T-helper 2 cell (primary cell): ENCODE measurements at places on chromosomes 1 and 21.

GRCh38 chr1:205354259-205355074, 2.3 kb downstream of the KLHDC8A start:
- DNase-seq = peak; percentile 24

DNA sequence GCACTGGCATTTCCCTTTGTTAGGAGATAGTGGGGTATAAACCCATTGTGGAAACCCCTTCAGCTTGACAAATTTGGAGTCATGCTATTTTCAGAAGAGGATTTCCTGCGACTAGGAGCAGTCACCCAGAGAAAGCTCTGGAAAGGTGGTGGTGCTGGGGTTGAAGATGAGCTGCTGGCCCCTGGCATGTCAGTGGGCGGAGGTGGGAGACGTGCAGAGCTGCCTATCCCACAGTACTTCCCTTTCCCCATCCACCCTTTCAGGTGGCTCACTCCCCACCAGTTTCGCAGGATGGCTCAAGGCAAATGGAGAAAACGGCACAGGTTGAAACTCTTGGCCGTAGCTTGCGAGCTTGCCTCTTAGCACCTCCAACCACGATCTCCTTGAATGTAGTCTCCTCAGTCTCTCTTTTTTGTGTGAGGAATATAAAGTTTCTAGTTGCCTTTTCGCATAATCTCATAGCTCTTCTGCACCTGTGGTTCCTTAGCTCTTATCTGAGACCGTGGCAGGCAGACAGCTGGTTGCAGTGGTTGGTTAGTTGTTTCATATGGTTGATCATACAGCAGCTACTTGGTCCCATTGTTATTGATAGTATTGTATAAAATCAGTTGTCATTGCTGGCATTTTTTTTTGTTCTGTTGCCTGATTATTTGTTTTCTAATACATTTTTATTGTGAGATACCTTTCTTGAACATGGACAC, 48.2 kb downstream of the ADARB1 start:
- DNase-seq = no peak

GRCh38 chr1:47434051-47434842, 3.6 kb upstream of the FOXD2 start:
- DNase-seq = no peak

- DNase-seq = no peak
Observed at GRCh38 chr1:200707116-200707515, 31.6 kb upstream of the CAMSAP2 start.

- no peak for DNase-seq
Observed at GRCh38 chr21:40985370-40985769, 138.4 kb upstream of the DSCAM start.

DNA sequence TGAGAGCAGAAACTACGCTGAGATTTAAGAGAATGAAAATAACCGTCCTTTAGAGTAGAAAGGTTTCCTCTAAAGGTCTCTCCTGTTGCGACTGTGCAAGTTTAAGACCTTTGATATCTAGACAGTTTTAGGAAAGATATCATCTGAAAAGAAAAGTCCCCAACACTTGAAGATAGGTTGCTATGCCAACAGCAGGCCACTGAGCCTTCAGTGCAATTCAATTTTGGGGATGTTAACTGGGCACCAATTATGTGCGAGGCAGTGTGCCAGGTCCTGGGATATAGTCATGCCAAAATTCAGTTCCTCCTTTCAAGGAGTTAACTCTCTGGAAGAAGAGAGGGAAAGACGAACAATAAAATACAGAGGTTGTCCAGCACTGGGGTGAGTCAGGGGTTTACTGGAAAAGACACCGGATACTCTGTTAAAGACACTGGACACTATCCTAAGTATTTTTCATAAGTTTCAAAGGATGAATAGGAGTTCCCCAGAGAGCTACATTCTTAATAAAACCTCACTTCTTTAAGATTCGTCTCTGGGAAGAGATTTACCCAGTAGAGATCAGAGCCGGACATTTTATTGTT, 25.5 kb upstream of the ZNF281 start:
- no peak for DNase-seq

DNA sequence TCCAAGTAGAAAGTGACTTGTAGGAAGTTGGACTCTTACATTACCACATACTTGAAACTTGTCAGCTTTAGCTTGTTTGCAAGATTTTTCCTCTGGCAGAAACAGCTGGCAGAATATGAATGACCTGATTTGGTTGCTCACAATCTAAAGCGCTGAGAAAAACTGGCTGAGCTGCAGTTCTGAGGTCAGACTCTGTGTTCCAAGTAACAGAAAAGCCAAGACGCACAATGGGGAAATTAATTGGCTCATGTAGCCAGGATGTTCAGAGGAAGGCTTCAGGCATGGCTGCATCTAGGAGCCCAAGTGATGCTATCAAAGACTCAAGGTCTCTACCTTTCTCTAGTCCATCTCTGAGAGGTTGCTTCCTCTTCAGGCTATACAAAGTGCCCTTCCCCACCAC, 27.0 kb downstream of the ALPL start:
- DNase-seq = no peak

DNA sequence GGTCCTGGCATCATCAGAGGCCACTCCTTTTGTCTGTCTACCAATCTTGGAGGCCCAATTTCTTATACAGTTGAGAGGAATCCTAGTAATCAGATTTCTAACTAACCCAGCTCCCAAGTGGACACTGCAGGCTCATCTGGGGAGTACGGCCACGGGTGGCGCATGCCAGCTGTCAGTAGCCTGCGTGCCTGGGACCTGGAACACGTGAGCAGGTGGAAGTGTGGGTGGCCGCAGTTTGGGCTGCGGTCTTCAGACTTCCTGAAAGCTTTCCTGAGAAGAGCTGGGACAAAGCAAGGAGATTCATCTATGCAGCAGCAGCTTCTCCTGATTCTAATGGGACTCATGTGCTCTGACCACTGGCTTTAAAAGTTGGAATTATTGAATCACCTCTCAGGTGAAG, 12.4 kb downstream of the ADORA3 start:
- no peak for DNase-seq

- no peak for DNase-seq
Observed at GRCh38 chr1:226653311-226653921, 85.7 kb downstream of the ITPKB start.

GRCh38 chr1:94580367-94581115, 39.0 kb upstream of the F3 start:
- no peak for DNase-seq

- DNase-seq = no peak
Observed at GRCh38 chr1:86912281-86912900, 1.5 kb downstream of the SELENOF start.

DNA sequence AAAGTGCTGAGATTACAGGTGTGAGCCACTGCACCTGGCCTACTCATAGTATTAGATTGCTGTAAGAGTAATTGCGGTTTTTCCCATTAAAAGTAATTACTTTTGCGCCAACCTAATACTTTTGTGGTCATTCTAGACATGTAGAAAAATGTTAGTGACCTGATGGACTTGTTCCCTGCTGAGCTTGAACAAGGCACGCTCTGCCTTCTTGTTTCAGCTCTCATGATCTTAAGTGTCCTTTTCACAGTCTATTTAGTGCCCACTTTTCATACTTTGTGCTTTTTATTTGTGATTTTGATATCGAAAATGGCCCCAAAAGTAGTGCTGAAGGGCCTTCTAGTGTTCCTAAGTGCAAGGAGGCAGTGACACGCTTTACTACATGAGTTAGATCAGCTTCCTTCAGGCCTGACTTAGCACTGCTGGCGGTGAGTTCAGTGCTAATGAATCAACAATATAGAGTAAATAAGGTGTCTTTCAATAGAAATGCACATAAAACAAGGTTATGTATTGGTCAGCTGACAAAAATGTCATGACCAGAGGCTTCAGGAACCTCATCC, 5.6 kb upstream of the RD3 start:
- no peak for DNase-seq

GRCh38 chr1:40649592-40649930, 15.9 kb downstream of the RIMS3 start:
- no peak for DNase-seq

- DNase-seq = no peak
Observed at GRCh38 chr1:182957902-182958395, 5.0 kb upstream of the SHCBP1L start.

DNA sequence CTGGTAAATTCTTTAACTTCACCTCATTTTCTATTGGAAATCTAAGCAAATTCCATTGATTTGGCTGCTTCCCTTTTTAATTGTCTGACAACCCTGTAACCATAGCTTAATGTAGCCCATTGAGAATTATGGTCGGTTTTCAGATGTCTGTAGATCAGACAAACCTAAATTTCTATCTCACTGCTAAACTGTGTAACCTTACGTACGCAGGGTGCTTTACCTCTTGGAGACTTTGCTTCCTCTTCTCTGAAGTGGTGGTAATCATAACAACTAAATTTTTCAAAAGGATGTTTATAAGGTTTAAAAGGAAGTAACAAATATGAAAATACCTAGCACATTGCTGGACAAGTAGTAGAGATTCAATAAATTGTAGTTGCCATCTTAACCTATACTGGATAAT, 25.9 kb downstream of the IFNAR1 start:
- no peak for DNase-seq

DNA sequence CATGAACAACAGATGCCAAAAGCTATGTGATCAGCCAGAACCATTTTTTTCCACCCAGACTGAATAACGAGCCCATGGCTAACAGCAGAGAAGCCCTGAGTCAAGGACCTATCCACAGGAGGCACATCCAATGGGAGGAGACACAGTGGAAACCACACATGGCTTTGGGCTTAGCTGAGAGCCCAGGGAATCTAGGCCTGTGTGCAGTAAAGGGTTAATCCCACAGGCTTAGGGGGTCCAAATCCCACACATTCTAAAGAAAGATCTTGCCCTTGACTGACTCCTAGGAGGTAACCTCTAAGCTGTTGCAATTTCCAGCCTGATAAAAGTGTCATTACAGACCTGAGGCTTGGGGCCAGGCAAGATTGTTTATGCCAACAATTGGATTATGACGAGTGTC, 194.5 kb downstream of the DSCAM start:
- no peak for DNase-seq
